ENCODE measurements at places on chromosomes 2 and 18.

DNA sequence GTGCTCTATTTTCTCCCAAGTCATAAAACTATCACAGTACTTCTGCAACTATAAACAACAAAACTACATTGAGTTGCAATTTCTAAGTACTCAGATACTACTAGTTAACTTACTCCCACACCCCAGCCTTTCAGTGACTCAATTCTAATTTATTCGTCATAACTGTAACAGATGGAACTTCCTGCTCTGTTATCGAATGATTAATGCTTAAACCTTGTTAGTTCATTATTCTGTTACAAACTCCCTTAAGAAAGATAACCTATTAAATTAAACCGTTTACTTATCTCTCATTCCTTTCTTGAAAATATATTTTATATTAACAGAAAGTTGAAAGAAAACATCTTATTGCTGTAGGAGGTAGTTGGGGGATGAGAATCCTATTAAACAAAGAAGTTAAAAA, 17.0 kb downstream of the TNFAIP6 start:
- DNase-seq = peak; percentile 82

GRCh38 chr2:77328134-77328931, 193.8 kb downstream of the LRRTM4 start:
- no peak for DNase-seq

DNA sequence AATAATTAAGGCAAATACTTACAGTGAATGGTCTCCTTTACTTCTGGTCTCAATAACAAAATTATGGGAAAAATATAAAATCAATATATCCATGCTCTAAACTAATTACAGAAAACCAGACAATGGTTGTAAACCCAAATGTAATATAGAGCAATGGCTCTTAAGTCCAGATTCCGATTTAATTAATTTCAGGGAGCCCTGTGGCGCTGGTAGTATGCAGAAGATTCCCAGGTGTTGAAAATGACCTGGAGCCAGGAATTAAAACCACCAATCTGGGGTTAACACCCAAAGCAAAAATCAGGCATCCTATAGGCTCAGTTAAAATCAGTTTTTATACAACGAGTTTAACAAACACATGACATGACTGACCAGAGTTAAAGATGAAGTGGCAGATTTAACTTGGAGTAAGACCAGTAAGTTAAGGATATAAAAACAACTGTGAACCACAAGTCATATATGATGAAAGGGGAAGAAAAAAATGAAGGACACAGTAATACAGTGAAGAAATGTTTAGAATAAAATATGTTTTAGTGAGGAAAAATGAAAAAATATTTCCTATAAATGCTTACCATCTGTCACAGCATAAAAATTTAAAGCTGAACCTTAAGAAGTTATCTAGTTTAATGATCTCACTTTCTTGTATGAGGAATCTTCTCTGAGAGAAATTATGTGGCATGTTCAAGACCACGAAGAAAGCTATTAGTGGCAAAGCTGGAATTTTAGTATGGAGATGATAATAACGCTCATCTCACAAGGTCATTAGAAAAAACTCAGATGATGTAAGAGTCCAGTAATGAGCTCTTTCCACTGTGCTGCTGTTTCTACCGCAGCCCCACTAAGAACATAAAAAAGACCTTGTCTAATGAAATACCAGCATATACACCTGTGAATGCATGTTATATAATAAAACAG, 45.8 kb upstream of the FLACC1 start:
- peak; percentile 69 for DNase-seq

DNA sequence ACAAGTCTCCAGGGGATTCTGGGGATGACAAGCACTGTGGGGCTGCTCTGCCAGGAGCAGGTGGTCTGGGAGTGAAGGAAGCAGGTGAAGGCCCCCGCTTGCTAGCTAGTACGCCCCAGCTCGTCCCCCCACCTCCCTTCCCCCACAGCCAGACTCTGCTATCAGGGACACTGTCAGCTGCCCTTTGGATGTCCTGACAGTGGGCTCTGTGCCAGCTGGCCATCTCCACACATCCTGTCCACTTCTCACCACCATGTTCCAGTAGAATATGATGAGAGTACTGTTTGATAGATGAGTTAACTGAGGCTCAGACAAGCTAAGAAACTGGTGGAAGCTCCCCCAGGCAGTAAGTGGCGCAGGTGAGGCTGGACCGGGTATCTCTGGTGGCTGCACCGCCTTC, 276.2 kb downstream of the CELF4 start:
- DNase-seq = no peak

GRCh38 chr2:207768168-207768865, 1.4 kb downstream of the FZD5 start:
- peak; percentile 35 for DNase-seq

GRCh38 chr2:128178650-128179460, 87.9 kb downstream of the UGGT1 start:
- peak; percentile 62 for DNase-seq

DNA sequence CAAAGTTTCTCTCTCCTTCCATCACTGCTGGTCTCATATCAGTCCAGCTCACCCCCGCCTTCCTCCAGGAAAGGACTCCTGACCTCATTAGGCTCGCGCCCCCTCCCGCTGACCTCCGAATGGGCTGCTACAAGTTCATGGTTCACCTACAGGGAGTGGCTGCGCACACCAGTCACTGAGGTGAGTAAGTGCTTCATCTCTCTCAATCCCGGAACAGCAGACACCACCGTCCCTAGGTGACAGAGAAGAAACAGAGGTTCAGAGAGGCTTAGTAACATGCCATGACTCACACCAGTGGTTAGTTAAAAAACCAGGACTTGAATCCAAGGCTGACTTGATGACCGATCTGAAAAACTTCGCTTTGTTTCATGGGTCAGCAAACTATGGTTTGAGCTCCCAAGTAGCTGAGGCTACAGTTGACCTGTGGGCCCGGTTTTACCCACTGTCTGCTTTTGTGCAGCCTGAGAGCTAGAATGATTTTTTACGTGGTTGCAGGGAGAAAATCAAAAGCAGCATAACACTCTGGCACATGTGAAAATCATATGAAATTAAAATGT, 42.0 kb downstream of the ZFP36L2 start:
- peak; percentile 68 for DNase-seq

DNA sequence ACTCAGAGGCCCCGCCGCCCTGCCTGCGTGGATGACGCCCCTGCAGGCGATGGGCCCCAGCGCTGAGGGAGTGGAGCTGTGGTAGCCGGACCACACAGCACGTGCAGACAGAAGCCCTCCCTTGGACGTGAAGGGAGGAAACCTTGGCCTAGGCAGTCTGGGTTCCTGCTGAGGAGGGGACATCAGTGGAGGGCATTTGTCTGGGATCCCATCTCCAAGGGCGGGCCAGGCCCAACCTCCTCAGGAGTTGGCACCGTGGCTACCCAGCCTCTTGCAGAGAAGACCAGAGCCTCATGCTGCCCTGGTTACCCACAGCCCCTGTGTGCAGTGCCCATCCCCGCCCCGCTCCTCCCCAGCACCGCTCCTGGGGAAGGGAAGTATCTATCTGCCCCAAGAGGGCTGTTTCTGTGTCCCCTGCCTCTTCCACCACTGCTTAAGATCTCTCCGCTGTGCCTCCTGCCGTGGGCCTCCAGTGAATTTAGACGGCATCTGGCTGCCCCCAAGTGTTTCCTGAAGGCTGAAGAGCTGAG, 241.8 kb downstream of the KLHL29 start:
- DNase-seq = no peak

GRCh38 chr2:124589971-124590370, 564.9 kb downstream of the CNTNAP5 start:
- DNase-seq = no peak

DNA sequence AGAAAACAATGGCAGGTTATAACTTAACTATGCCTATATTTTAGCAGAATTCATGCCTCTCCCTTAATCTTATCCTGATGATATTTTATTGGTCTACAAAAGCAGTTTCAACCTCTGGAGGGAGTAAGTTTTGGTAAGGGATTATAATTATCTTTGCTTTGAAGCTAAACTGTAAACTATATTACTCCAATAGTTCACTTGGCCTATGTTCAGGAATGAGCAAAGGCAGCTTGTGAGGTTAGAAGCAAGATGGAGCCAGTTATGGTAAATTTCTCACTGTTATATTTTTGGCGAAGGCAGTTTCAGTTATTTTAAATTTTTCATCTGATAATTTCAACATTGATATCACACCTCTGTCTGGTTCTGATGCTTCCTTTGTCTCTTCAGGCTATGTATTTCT, 192.5 kb upstream of the RGPD4 start:
- no peak for DNase-seq

DNA sequence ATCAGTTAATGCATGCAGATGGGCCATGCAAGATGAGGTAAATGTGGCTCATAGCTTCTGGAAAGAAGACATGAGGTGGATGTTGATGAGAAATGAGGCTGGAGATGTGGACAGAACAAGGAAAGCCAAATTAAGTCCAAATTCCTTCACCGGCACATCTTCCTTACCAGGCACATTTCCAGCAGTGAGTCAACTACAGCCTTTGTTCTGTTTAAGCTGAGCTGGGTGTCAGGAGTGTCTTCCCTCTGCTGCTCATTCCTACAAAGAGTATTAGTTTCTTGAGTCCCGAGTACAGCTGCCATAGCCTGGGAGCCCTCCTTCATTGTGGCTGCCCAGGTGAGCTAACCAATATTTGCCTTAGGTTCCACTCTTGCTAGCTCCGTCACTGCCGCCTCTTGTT, 945.0 kb downstream of the SLC4A3 start:
- DNase-seq = no peak

DNA sequence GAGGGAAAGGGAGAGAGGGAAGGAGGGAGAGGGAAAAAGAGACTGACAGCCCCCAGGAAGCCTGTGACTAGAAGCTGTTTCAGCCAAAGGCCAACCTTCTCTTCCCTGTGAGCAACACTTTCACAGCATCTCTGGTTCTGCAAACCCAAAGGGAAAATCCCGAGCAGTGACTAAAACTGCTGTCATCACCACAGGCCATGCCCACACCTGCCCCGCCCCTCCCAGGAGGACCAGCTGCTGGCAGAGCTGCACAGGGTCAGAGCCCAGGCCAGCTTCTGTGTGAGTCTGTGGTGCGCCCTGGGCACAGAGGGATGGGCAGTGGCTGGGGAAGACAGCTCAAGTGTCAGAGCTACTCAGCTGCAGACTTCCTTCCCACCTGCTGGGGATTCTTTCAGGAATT, 64.9 kb upstream of the OTOS start:
- peak; percentile 57 for DNase-seq

- DNase-seq = no peak
These were observed 54.9 kb downstream of the MGAT5 start for GRCh38 chr2:134308474-134309385.

DNA sequence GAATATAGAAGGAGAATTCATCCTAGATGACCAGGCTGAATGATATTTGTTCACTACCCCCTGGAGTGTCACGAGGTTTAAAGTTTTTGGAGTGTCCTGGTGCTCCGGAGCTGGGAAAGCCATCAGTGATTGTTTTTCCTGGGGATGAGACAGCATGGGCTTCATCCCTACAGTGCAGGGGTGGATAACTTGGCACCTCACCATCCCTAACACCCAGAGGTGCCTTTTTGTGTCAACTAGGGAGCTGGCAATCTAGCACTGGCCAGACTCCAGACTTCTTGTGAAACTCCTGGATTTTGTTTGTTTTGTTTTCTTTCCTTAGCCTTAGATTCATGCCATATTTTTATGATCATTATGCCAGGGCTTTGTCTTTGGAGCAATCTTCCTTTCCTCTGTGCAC, 164.8 kb downstream of the PRKCE start:
- peak; percentile 72 for DNase-seq

- peak; percentile 63 for DNase-seq
These were observed 69.5 kb upstream of the TGIF1 start for GRCh38 chr18:3380384-3380961.

- DNase-seq = no peak
These were observed 17.3 kb downstream of the BIN1 start for GRCh38 chr2:127089478-127090235.

DNA sequence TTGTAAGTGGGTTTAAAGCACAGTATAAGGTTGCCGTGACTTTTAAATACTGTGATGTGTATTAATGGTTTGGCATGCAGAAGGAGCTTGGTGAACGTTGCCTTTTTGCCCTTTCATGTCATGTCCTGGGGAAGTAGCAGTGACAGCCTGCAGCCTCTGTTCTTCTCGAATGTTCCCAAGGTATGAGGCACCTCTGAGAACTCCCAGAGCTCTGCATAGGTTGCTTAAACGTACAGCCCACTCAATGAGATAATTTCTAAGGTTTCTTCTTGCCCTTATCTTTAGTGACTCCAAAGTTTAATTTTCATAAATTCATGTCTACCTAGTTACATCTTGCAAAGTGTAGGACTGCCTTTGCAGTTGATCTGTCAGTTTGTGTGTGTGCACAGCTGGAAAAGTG, 36.7 kb downstream of the PARD3B start:
- DNase-seq = no peak

- peak; percentile 84 for DNase-seq
These were observed 228.0 kb downstream of the CYP26B1 start for GRCh38 chr2:71919708-71920107.

GRCh38 chr2:177178797-177179196, 33.8 kb upstream of the HNRNPA3 start:
- no peak for DNase-seq

GRCh38 chr2:71852141-71852711, 295.4 kb downstream of the CYP26B1 start:
- DNase-seq = no peak

GRCh38 chr2:158598862-158599517, 142.2 kb downstream of the PKP4 start:
- DNase-seq = peak; percentile 11

DNA sequence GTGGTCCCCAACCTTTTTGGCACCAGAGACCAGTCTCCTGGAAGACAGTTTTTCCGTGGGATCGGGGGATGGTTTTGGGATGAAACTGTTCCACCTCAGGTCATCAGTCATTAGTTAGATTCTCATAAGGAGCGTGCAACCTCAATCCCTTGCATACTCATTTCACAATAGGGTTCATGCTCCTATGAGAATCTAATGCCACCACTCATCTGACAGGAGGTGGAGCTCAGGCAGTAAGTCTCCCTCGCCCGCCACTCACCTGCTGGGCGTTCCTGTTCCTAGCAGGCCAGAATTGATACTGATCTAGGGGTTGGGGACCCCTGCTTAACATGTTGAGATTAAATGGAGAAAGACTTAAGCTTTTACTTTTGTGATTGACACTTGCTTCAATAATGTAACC, 9.9 kb downstream of the NABP1 start:
- no peak for DNase-seq

DNA sequence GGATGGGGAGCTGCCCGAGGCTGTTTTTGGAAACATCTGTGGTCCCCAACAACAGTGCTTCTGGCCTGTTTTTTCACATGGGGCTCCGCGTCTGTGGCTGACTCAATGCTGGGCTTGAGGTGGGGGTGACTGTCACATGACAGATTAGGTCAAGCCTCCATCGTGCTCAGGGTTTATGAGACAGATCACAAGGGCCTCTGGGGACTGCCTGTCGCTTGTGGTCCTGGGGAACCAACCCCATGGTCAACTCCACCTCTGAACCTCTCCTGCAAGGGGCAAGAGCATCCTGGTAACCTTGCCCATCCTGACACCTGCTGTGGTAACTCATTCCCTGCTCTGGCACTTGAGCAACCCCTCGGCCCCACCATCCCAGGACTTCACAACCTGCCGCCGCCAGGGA, 47.6 kb upstream of the SH3RF3 start:
- no peak for DNase-seq

GRCh38 chr2:172333235-172333977, 94.0 kb upstream of the ITGA6 start:
- peak; percentile 27 for DNase-seq

Measured in fibroblast of skin of back (primary cell).